ENCODE measurements at places on chromosomes 1 and 21.

GRCh38 chr21:40845441-40845995, 1.4 kb downstream of the DSCAM start:
- no peak for DNase-seq

GRCh38 chr1:21911205-21912001, 25.7 kb downstream of the HSPG2 start:
- no peak for DNase-seq

- no peak for DNase-seq
These were observed 526.4 kb upstream of the USP24 start for GRCh38 chr1:55741516-55741915.

DNA sequence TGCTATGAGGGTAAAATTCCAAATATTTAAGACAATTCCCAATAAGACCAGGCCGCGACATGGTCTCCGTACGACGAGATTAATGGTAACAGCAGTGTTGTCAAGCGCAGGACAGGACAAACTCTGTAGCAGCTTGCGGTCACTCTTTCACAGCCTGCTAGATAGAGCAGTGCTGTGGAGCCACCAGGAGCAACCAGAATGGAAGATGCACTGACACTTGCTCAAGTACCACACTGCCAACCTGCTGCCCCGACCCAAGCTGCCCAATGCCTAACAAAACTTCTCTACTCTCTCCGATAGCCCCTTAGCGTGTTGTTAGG, 636 bp downstream of the WARS2 start:
- no peak for DNase-seq

DNA sequence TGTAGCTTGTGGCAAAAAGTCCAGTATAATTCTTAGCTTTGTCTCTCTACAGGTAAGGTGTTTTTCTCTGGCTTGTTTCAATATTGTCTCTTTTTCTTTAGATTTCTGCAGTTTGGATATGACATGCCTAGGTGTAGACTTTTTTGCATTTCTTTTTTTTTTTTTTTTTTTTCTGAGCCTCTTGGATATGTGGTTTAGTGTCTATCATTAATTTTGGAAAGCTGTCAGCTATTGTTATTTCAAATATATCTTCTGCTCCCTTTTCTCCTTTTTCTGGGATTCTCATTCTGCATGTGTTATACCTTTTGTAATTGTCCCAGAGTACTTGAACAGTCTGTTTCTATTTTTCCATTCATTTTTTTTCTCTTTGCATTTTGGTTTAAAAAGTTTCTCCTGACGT, 243.2 kb downstream of the DSCAM start:
- no peak for DNase-seq

GRCh38 chr1:234372011-234372757, 1.1 kb upstream of the COA6 start:
- no peak for DNase-seq

DNA sequence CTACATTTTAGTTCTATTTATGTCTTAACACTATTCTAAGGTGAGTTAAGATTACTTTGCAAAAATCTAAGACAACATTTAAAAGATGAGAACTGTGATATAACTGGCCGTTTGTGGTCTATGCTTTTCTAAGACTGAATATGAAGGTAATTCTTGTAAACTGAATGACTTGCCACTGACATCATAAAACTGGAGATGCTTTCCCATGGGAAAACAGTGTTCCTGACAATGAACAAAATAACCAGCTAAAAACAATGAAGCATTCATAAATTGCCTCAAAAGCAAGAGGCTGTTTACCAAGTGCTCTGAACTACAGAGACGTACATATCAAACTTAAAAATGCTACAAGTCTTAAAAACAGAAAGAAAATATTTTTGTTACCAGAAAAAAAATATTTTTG, 54.7 kb downstream of the APP start:
- no peak for DNase-seq

GRCh38 chr1:165073185-165074007, 283.1 kb downstream of the LMX1A start:
- no peak for DNase-seq

DNA sequence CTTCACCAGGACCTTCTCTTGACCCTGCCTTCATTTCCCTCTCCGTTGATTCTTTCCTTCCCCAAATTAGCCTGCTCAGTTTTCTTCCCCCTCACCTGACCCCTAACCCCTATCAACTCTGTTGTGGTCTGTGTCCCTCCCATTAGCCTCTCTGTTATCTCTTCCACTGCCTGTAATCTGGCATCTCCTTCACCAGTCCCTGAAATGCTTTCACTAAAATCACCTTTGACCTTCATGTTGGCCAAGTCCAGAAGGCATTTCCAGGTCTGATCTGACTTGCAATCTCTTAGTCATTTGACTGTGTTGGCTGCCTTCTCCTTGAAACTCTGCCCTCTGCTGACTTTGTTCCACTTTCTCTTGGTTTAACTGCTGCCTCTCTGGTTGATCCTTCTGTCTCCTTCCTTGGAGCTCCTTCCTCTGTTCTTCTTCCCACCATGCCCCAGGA, 28.2 kb downstream of the ATP8B2 start:
- no peak for DNase-seq

GRCh38 chr1:64624218-64624713, 120.6 kb upstream of the RAVER2 start:
- DNase-seq, result no peak

- DNase-seq, result no peak
These were observed 2.8 kb upstream of the SEC22B start for GRCh38 chr1:120178799-120179756.

DNA sequence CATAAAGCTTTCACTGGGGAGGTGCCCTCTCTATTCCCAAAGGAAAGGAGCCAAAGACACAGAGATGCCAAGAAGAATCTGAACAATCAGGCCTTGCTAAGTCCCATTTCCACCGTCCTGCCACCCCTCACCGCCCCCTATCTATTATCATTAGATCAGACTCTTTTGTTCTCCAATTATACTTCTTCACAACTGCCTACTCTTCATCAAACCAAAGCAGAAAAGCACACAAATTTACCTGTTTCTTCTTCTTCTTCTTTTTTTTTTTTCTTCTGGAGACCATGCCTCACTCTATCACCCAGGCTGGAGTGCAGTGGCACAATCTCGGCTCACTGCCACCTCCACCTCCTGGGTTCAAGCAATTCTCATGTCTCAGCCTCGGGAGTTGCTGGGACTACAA, 43.1 kb upstream of the ARHGEF10L start:
- no peak for DNase-seq

DNA sequence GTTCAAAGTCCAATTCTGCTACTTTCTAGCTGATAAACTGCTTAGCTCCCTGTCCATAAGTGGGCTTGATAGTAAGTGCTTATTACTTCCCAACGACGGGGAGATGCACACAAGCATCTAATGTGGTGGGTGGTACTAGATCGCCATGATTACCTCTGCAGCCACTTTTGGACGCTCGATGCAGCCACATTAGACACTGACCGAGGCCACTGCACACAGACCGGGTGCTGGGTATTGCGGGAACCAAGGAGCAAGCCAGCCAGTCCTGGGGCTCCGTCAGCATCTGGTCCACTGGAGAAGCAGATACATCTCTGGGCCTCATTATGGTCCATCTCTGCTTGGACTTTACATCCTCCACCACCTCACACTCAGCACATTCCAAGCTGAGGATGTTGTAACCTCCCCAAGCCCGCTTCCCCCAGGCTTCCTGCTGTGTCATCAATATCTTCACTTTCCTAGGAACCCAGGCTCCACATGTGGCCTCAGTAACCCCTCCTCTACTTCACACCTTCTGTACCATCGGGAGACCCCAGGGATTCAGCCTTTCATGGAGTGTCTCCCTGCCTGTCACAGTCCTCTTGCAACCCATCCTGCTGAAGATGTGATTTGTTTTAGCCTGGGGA, 48.2 kb downstream of the RHOU start:
- no peak for DNase-seq

GRCh38 chr1:113928187-113928930, 765 bp upstream of the HIPK1 start:
- no peak for DNase-seq

GRCh38 chr21:38196036-38196435, 60.8 kb upstream of the KCNJ15 start:
- no peak for DNase-seq

GRCh38 chr1:116765962-116766361, 11.7 kb downstream of the CD2 start:
- no peak for DNase-seq

Measured in activated effector memory CD4-positive, alpha-beta T cell treated with anti-CD3 and anti-CD28 coated beads, Interleukin-2, amount 50 U/mL, for 16 hours (primary cell).